ENCODE measurements at places on chromosomes 1 and 21.

- DNase-seq, result no peak
Observed at GRCh38 chr1:207808911-207809555, 57.2 kb downstream of the CD46 start.

- no peak for DNase-seq
Observed at GRCh38 chr1:36988321-36988720, 46.0 kb downstream of the GRIK3 start.

DNA sequence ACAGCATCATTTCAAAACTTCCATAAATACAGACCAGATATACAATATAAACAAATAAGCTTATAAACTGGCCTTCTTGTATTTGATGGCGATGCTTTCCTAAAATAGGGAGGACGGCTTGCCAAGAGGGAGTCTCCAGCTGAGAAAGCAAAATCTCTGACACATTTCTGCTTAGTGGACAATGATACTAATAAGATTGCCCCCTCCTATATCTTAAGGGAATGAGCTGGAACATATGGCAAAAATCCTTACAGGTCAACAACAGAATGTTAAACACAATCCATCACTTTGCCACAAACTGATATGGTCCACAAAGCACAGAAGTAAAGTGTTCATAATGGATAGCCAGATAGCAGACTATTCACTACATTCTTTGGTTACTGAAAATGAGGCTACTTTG, 7.1 kb upstream of the GADD45A start:
- DNase-seq, result no peak

DNA sequence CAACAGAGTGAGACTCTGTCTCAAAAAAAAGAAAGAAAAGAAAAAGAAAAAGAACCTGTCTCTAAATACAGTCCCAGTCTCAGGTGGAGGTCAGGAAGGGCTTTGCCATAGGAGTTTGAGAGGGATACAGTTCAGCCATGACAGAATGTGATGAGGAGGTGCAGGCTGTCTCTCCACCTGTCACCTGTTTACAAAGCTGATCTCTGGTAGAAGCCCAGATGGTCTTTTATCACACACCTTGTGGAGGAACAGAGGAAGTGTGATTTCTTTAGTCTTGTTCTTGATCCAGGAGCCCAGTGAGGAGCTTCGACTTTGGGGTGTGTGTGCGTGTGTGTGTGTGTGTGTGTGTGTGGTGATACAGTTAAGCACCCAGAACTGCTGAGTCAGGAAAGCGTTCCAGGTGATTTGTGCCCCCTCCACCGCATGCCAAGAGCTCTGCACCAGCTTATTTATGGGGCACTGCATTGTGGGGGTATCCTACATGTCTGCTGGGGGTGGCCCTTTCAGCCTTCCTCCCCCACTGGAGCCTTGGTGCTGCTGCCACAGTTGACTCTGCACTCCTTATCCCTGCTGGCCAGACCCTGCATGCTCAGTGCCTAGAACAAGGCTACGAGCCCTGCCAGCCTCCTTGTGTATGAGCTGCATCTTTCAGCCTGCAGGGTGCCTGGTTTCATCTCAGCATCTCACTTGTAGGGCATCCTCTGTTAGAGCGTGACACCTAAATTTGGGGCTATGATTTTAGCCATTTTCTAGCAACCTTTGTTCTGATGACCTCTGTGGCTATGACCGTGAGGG, 19.3 kb downstream of the DOP1B start:
- DNase-seq, result no peak

- DNase-seq, result no peak
Observed at GRCh38 chr1:231139125-231139649, 22.7 kb upstream of the TRIM67 start.

- DNase-seq, result no peak
Observed at GRCh38 chr1:112563341-112563740, 54.6 kb downstream of the WNT2B start.

DNA sequence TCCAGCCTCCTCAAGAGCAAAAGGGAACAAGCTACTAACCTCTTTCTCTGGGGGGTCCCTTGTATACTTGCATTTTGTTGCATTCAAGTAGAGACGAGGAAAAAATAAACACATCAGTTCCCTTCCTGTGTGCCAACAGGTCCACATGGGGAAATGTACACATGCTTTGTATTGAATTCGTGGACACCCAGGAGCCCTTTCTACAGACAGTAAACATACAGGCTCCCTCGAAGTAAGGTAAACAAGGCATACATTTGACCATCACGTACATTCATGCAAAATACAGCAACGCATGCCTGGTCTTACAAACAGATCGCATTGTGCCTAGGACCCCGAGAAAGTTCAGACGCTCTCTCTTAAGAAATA, 1.1 kb downstream of the KCND3 start:
- DNase-seq, result no peak
